ENCODE measurements at places on chromosomes 5 and 9.

GRCh38 chr9:111040494-111040893, 2.2 kb upstream of the LPAR1 start:
- DNase-seq, result no peak

- no peak for DNase-seq
Measured at GRCh38 chr5:168596927-168597326, 17.8 kb upstream of the PANK3 start.

- DNase-seq, result no peak
Measured at GRCh38 chr9:129781981-129782380, 21.0 kb upstream of the TOR1B start.

DNA sequence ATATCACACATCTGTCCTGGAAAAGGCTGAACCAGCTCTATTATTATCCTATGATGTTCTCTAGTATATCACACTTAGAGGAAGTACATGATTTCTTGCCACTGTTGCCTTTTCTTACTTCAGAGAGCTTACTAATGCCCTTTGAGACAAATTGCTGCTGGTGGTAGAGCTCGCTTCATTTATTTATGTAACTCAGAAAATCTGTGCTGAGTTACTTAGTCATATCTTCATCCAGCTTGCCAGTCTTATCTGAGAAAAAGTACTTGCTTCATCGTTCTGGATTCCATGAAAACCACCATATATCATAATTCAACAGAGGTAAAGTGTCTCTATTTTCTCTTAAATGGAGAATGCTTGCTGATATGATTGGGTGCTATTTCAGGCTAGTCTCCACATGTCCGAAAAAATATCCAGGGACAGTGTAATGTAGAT, 26.6 kb downstream of the PTPDC1 start:
- DNase-seq, result no peak

- no peak for DNase-seq
Measured at GRCh38 chr9:16879416-16879815, 8.9 kb upstream of the BNC2 start.

GRCh38 chr5:146103594-146103993, 1.8 kb downstream of the PLAC8L1 start:
- DNase-seq, result no peak

DNA sequence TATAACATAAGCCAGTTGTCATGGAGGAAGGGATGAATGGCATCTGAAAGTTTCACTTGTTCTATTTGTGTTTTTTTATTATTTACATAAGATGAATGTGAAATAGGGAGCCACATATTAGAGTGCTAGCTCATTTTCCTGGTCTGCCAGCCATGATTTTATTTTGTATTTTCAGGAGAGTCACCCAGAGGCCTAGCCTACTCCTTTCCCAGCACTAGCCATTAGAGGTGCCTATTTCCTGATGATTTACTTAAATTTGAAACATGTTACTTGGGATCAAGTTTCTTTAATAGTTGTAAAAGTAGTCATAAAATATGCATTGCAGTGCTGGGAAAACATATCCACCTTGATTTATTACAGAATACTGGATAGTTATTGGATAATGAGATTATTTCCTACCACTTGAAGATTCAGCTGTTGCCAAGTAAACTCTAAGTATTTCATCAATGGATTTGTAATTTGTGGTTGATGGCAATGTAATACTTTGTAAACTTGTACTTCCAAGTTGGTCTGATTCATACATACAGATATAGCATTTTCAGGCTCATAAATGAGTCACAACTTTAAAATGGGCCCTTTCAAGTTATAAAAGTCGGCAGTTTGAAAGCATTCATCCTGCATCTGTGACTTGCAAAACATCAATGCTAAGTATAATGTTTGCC, 50.8 kb downstream of the KCNN2 start:
- no peak for DNase-seq

DNA sequence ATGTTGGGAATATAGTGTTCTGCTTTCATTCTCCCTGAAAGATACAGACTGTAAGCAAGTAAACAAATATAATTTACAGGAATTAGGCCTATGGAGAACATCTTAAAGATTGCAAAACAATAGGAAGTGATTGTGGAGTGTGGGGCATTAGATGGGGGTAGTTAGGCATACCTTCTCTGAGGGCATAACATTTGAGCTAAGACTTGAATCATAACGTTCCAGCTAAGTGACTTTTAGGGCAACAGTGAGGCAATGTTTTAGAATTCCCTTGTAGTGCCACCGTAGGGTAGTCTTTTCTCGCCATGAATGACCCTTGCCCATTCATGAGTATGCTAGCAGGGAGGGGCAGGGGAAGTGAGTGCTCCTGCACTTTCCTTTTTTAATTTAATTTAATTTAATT, 173.3 kb downstream of the SPATA31D1 start:
- DNase-seq, result no peak

DNA sequence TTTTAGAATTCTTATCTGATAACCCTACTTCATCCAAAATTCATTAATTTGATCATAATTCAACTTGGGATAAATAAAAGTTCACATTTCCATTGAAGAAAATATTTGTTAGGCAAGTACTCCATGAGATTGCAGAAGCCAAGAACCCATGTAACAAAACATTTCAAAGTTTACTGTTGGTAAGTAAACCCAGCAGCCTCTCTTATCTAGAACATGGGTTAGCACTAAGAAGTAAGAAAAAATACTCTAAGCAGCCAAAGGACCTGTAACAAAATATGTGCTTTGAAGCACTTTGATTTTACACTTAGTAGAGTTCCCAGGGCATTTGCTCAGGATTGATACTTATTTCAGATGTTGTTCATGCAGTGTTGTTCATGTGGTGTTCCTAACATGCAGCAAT, 8.7 kb downstream of the MAP3K1 start:
- no peak for DNase-seq

- peak; percentile 21 for DNase-seq
Measured at GRCh38 chr5:179264783-179265513, 80.3 kb downstream of the ADAMTS2 start.

DNA sequence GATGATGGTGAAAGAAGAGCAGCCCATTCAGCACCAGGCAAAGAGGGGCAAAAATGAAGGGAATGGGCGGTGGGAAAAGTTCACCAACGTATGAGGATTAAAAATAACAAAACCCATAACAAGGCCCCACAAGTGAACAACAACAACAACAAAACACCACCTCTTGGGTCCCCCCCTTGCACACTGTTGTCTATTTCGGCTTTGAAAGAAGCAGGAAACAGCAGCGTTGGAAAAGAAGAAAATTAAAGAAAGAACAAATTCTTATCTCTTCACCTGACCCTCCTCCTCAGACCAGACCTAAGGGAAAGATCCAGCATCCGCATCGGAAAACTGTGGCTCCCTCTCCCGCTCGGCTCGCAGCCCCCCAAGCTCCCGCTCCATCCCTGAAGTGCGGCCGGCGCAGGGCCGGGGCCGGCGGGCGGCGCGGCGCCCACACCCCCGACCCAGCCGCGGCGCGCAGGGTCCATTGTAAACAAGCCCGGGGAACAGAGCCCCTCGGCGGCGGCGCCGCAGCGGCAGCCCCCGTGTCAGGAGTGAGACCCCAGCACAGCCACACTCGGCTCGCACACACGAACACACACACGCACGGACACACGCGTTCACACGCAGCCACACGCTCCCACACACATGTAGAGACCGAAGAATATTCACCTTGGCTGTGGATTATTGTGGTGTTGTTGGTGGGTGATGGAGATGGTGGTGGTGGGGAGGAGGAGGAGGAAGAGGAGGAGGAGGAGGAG, 535 bp downstream of the RFX3 start:
- DNase-seq, result peak; percentile 42

DNA sequence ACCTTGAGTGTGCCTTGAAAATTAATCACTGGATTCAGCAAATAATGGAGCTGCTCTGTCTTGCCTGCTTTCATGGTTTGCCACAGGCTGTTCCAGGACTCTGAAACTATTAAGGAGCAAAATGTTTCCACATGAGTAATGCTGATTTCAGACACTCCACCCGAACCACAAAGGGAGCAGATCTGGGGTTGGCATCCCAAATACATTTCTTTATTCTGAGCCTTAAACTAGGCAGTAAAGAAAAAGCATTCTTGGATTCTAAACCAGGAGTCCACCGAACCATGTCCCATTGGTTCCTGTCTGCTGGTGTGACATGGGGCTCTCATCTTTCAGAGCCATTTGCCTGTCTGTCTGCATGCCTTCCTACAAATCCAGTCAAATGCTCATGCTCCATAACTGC, 10.1 kb upstream of the C1QTNF3 start:
- no peak for DNase-seq

GRCh38 chr5:112390327-112390726, 28.8 kb downstream of the EPB41L4A start:
- DNase-seq, result no peak

DNA sequence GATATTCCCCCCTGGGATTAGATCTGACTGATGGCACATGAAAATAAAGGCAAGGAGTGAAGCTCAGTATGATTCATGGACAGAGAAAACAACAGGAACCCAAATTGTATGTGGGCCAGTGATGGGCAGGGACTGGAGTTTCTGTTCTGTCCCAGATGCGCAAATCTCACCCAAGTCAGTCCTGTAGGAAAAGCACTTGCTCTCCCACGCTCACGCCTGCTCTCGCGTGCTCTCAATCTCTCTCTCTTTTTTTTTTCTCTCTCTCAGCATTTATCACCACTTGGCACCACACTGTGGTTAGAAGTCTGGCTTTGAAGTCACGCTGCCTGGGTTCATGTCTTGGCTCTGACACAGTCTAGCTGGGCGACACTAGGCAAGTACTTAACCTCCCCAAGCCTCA, 106.5 kb upstream of the LRRTM2 start:
- no peak for DNase-seq

DNA sequence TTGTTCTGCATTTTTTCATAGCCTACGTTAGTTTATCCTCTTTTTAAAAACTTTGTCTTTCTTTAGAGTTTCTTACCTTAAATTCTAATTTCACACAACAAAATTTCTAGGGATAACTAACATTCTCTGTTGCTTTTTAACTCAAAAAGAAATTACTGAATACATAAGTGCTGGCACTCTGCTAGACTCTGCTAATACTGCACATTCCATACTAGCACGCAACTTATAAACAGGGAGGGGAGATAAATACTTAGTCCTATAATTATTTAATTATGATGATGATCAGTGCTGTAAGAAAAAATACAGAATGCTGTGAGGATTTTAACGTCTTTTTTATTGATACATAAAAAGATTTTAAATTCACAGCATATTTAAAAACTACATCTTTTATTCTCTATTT, 25.1 kb downstream of the RNF145 start:
- DNase-seq, result no peak

GRCh38 chr5:170387775-170388639, 1.2 kb downstream of the KCNMB1 start:
- DNase-seq, result no peak

DNA sequence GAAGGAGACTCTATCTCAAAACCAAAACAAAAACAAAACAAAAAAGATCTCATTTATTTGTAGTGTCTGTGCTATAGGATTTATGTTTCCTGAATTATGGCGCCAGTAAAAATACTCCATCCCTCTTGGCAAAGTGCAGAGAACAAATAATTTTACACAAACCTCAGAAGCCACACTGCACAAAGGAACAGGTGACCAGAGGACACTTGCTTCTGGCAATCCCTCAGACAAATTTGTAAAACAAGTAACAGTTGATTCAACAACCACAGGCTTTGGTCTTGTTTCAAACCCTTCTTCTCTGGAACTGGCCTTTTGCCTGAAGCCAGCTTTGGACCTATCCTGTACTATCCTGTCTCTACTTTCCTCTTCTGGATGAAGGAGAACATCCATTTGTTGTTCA, 502.1 kb downstream of the DMAC1 start:
- no peak for DNase-seq

DNA sequence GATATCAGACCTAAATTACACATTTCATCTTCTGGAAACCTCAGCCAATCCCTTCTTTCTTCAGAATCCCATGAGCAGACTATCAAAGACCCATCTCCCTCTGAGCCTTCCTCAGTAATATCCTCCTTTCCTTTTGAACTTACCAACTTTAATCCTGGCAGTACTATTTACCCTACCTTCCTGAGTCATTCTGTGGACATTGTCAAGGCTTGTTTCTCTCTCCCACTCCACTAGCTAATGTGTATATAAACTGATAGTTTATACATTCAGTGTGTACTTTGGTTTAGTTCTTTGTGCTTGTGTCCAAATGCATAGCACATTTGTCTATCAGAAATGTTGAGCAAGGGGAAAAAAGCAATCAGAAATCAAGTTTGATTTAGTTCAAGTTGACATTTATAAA, 568.3 kb downstream of the CSNK1G3 start:
- no peak for DNase-seq

GRCh38 chr9:13174906-13175639, 104.4 kb downstream of the MPDZ start:
- no peak for DNase-seq

GRCh38 chr9:131096269-131097125, at the start of gene AIF1L:
TSS of gene AIF1L (plus strand) at chr9:131096531. CDS start at chr9:131096630, 99 bp downstream.
- DNase-seq, result no peak

DNA sequence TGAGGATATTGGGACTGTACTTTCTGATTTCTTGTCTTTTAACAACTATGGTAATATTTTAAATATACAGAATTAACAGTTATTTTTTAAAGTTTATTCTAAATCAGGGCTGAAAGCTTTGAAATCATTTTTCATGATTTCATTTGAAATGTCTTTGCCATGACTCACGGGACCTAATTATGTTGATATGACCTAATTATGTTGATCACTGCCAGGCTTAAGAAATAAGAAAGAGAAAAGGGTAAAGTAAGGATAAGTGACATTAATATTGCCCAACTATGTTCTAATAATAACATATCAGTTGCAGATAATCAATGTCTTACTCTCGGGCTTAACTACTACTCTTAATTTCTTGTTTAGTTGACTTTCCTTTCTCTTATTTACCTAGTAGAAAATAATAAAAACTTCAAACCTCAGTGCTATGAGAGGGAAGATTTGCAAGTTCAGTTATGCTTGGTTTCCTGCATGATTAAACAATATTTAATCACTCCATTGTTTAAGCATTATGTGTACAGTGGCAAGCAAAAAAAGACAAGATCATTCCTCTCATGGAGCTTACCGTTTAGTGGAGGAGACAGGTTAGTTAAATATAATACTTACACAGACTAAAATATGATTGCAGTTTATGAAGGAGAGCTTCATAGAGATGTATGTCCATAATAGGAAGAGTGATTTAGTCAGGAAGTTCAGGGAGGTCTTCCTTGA, 67.0 kb upstream of the EIF4EBP3 start:
- DNase-seq, result no peak

DNA sequence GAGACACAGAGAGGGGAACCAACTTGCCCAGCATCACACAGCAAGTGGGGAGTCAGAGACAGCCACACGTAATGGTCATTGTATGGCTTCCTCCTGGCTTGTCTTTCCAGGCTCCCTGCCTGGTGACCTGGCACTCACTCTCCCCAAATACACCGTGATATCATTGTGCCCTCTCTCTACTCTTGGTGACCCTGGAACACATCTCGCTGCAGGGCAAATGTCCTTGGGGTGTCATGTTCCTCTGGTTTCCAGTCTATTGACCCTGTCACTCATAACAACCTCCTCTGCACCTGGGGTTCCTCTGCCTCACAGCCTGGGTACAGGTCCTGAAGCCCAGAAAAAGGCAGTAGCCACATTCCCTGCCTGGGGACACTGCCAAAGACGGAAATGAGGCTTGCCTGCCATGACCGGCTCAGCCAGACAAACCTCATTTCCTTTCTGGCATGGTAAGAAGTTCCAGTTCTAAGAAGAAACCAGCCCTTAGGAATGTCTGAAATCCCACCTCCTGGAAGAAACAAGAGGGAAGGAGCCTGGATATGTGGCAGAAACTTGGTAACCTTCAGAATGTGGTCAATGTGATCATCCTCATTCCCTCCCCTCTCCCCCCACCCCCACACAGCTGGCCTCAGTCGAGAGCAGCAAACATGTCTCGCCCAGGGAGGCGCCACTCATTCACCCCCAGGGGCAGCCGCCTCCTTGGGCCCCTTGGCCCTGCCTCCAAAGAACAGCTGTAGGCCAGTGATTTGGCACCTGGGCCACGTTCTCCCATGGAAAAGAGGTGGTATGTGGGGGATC, 30.6 kb upstream of the SMU1 start:
- no peak for DNase-seq
